Osteoblast (primary cell): ENCODE measurements at places on chromosomes 4 and X. TPM values are rescaled to one million over a fixed set of nuclear protein-coding genes. Genes with fewer than 3 reads are reported as not detected.

- H3K4me3 ChIP-seq: peak overlapping the region; percentile 78
- H3K4me1 ChIP-seq: no peaks in the 10 kb centered on the region
- peak overlapping the region; percentile 90 for H3K27ac ChIP-seq
- H3K27me3 ChIP-seq: no peaks in the 10 kb centered on the region
- no peaks in the 10 kb centered on the region for H3K36me3 ChIP-seq
These were observed 109.0 kb downstream of the GNL3L start for GRCh38 chrX:54639018-54639345.

DNA sequence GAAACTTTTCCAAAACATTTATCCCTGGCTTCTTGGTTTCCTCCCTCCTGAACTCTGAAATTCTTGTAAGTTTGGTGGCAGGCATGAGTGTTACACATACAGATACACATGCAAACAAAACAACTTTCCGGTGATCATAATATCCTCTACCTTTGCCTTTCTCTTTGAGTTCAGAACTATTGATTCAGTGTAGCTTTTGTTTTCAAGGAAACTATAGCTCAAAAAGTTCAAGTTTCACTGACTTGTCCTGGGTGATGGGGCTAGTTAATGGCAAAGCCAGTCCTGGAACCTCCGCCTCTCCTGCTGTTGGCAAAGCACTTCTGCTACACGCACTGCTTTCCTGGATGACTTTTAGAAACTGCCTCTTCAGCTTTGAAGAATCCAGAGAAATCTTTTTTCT, 177.3 kb upstream of the FAT1 start:
- H3K27ac ChIP-seq: peak overlapping the region; percentile 75
- H3K4me3 ChIP-seq: no peak overlapping the region
- no peaks in the 10 kb centered on the region for H3K36me3 ChIP-seq
- no peaks in the 10 kb centered on the region for H3K27me3 ChIP-seq
- no peak for DNase-seq
- peaks cover 32% of the 10 kb centered on the region for H3K4me1 ChIP-seq

- H3K36me3 ChIP-seq: peaks cover 12% of the 10 kb centered on the region
- no peaks in the 10 kb centered on the region for H3K4me1 ChIP-seq
- H3K27ac ChIP-seq: no peak overlapping the region
- H3K4me3 ChIP-seq: no peak overlapping the region
- no peak for DNase-seq
- H3K27me3 ChIP-seq: no peaks in the 10 kb centered on the region
These were observed 5.3 kb upstream of the BDH2 start for GRCh38 chr4:103104886-103105285.

REPS2 gene
- total RNA-seq: 0.59 and 0.72 TPM in 2 replicates
